CD4-positive, alpha-beta memory T cell (primary cell): ENCODE measurements at places on chromosomes 3 and 15.
A peak's percentile ranks its signal among the peaks of the same experiment; 100 is the strongest.

DNA sequence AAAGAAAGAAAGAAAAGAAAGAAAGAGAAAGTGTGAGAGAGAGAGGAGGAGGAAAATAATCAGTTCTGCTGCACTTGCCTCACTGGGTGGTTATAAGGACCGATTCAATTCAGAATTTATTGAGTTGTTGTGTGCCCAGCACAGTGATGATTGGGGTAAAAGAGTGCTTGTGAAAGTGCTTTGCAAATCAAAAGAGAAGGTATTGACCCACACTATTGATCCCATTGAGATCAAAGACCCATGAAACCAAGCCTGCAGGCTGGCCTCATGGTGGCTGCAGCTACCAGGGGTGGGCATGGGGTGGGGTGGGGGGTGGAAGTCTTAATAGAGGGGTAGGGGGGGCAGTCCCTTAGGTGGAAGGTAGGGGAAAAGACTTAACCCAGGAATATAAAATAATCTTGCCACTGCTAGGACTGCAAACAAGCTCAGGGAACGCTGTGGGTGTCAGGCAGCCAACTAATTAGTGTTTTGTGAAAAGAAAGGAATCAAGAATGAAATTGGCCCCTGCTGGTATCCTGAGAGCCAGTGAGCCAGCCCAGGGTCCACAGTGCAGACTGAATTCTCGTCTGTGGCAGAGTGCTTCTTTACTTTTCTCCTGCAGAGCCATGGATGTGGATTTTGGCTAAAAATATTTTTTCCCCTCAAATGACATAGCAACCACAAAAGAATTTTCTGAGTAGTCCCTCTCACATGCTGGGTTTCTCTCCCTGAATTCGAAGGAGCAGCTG lies 34.2 kb downstream of the CLEC3B start:
- H3K27me3 ChIP-seq, result no peaks in the 10 kb centered on the region
- H3K4me1 ChIP-seq, result peaks cover 12% of the 10 kb centered on the region
- no peak overlapping the region for H3K27ac ChIP-seq
- no peak overlapping the region for H3K4me3 ChIP-seq
- no peak for DNase-seq
- H3K36me3 ChIP-seq, result no peaks in the 10 kb centered on the region

GRCh38 chr15:42102646-42103235 lies 8.4 kb upstream of the PLA2G4D start:
- H3K27ac ChIP-seq, result no peak overlapping the region
- no peak overlapping the region for H3K4me3 ChIP-seq
- DNase-seq, result no peak
- no peaks in the 10 kb centered on the region for H3K27me3 ChIP-seq
- H3K36me3 ChIP-seq, result no peaks in the 10 kb centered on the region

GRCh38 chr3:185477316-185477715 lies 21.5 kb downstream of the TMEM41A start:
- H3K27me3 ChIP-seq, result no peaks in the 10 kb centered on the region
- no peaks in the 10 kb centered on the region for H3K4me1 ChIP-seq
- DNase-seq, result no peak
- no peaks in the 10 kb centered on the region for H3K36me3 ChIP-seq

DNA sequence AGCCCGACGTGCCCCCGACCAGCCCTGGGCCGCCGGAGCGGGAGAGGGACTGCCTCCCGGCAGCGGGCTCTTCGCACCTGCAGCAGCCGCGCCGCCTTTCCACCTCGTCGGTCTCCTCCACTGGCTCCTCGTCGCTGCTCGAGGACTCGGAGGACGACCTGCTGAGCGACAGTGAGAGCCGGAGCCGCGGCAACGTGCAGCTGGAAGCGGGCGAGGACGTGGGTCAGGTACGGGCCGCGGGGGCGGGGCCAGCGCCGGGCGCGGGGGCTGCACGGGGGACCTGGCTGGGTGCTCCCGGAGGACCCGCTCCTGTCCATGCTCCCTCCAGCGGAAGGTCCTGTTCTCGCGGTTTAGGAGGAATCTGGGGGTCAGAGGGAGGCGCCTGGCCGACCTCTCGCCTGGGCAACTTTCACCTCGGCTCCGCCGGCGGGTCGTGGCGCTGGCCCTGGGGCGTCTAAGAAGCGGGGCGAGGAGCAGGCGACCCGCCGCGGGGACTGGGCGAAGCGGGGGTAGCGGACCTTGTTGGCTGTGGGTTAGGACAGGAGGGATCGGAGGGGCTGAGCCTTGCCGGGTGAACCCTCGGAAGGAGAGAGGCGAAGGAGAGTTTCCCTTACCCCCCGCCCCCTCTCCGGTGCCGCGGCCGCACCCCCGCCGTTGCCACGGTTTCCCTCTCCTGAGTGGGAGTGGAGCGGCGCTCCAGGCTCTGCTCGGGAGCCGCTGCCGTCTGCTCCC lies 682 bp downstream of the ITPKA start:
- no peaks in the 10 kb centered on the region for H3K36me3 ChIP-seq
- peaks cover 39% of the 10 kb centered on the region for H3K4me1 ChIP-seq
- H3K27ac ChIP-seq, result no peak overlapping the region
- peaks cover 19% of the 10 kb centered on the region for H3K27me3 ChIP-seq

GRCh38 chr3:156413293-156413892 lies 141.5 kb downstream of the SSR3 start:
- no peaks in the 10 kb centered on the region for H3K4me1 ChIP-seq
- DNase-seq, result no peak
- no peak overlapping the region for H3K27ac ChIP-seq

- DNase-seq, result no peak
- H3K4me3 ChIP-seq, result no peak overlapping the region
- no peaks in the 10 kb centered on the region for H3K27me3 ChIP-seq
Measured at GRCh38 chr3:70224337-70224736, 88.1 kb downstream of the MDFIC2 start.

DNA sequence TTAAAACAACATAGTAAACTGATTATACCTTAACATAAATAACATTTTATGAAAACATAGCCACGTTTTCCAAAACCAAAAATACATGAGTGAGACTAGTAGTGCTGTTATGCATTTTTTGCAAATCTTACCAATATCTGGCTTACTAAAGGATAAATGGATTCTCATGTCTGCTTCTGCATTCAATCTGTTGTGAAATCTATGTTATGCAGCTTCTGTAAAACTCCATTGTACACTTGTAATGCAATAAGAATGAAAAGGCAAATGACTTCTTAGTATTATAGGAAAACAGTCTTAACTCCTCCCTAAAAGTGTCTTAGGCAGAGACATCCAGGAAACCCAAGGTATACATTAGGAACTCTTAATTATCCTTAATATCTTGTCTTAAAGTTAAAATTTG lies 330.9 kb upstream of the THBS1 start:
- H3K4me3 ChIP-seq, result no peak overlapping the region
- no peak for DNase-seq
- H3K36me3 ChIP-seq, result no peaks in the 10 kb centered on the region
- H3K4me1 ChIP-seq, result no peaks in the 10 kb centered on the region

DNA sequence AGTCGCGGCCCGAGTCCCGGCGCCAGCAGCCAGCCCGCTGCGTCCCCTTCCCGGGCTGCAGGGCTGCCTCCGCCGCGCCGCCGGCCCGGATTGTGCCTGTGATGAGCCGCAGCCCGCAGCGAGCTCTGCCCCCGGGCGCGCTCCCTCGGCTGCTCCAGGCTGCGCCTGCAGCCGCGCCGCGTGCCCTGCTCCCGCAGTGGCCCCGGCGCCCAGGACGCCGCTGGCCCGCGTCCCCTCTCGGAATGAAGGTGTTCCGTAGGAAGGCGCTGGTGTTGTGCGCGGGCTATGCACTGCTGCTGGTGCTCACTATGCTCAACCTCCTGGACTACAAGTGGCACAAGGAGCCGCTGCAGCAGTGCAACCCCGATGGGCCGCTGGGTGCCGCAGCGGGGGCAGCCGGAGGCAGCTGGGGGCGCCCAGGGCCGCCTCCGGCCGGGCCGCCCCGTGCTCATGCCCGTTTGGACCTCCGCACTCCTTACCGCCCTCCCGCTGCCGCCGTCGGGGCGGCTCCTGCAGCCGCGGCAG lies 1.2 kb downstream of the CHST2 start:
- H3K27me3 ChIP-seq, result no peaks in the 10 kb centered on the region
- H3K27ac ChIP-seq, result no peak overlapping the region
- H3K36me3 ChIP-seq, result no peaks in the 10 kb centered on the region
- peak; percentile 43 for DNase-seq
- no peak overlapping the region for H3K4me3 ChIP-seq
- H3K4me1 ChIP-seq, result peaks cover 19% of the 10 kb centered on the region

GRCh38 chr3:190526787-190527762 lies 13.2 kb downstream of the IL1RAP start:
- no peaks in the 10 kb centered on the region for H3K4me1 ChIP-seq
- DNase-seq, result no peak
- H3K4me3 ChIP-seq, result no peak overlapping the region

DNA sequence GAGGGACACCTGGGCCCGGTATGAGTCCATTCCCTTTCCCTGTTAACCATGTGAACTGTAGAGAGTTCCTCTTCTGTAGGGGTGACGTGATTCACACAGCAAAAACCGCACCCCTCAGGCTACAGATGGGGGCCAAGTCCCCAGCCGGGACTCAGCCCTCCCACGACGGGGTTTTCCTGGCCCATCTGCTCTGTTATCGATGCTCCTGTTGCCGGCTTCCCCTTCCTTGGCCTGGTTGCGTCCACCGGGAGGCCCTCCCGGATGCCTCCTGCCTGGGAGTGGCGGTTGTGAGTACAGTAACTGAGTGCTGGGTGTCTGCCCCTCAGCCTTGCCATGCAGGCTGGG lies 817 bp upstream of the PLXNA1 start:
- peaks cover 17% of the 10 kb centered on the region for H3K4me1 ChIP-seq
- no peaks in the 10 kb centered on the region for H3K27me3 ChIP-seq
- H3K27ac ChIP-seq, result peak overlapping the region; percentile 83

DNA sequence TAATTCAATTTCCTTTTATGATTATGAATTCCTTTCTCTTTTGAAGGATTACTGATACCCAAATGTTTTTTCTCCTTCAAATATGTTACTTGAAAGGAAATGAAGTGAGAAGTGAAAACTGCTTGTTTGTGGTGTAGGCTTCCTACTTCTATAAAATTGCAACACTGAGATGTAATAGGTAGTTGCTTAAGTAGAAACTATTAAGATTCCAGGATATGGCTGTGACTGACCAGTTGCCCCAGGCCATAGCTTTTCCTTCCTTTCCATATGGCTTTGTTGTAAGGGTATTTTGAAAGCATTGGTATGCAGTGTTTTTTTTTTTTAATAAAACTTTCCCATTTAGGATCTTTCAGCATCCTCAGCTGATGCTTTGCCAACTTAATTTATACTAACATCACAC lies 28.5 kb downstream of the DNAJC13 start:
- H3K27me3 ChIP-seq, result no peaks in the 10 kb centered on the region
- H3K4me1 ChIP-seq, result peaks cover 8% of the 10 kb centered on the region
- no peak for DNase-seq
- peaks cover 2% of the 10 kb centered on the region for H3K36me3 ChIP-seq

- H3K36me3 ChIP-seq, result no peaks in the 10 kb centered on the region
- DNase-seq, result no peak
- H3K27ac ChIP-seq, result no peak overlapping the region
- H3K4me1 ChIP-seq, result no peaks in the 10 kb centered on the region
- H3K27me3 ChIP-seq, result no peaks in the 10 kb centered on the region
- no peak overlapping the region for H3K4me3 ChIP-seq
Measured at GRCh38 chr3:46670000-46670890, 23.2 kb downstream of the ALS2CL start.

DNA sequence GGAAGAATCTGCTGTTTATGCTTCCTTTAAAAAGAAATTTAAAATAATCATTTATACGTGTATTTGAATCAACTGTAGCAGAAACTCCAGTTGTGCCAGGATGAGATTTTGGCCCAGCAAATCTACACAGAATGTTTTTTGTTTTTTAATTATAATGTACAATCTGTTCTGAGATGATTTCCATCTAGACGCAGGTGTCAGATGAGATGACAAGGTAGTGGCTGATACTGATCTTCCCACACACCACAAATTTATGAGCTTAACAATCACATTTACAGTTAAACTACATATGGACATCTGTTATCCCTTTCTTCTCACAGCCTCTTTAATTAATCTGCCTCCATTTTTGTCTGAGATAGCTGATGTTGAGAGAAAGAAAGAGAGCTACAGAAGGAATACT lies 23.6 kb downstream of the DCLK3 start:
- no peaks in the 10 kb centered on the region for H3K4me1 ChIP-seq
- no peak overlapping the region for H3K4me3 ChIP-seq
- H3K36me3 ChIP-seq, result no peaks in the 10 kb centered on the region
- no peak overlapping the region for H3K27ac ChIP-seq
- H3K27me3 ChIP-seq, result no peaks in the 10 kb centered on the region
- DNase-seq, result no peak

- no peaks in the 10 kb centered on the region for H3K36me3 ChIP-seq
- peaks cover 5% of the 10 kb centered on the region for H3K4me1 ChIP-seq
- DNase-seq, result no peak
Measured at GRCh38 chr3:170560717-170561382, 25.0 kb downstream of the SLC7A14 start.

DNA sequence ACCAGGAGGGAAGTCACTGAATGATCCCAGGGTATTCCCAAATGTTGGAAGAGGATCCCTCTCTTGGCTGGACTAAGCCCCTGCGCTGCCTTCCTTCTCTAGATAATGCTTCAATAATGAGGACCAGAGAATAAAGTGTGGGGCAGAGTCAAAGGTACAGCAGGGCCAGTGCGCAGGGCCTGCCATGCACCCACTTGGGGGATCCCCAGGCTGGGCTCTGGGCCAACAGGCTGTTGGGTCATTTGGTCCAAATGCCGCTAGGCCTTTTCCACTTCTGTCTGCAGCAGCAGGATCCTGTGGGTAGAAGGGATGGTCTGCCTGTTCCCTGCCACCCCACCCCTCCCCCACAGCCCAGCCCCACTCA lies 5.7 kb upstream of the CLK3 start:
- no peaks in the 10 kb centered on the region for H3K4me1 ChIP-seq
- H3K27ac ChIP-seq, result no peak overlapping the region
- no peaks in the 10 kb centered on the region for H3K36me3 ChIP-seq
- H3K27me3 ChIP-seq, result no peaks in the 10 kb centered on the region
- H3K4me3 ChIP-seq, result no peak overlapping the region

DNA sequence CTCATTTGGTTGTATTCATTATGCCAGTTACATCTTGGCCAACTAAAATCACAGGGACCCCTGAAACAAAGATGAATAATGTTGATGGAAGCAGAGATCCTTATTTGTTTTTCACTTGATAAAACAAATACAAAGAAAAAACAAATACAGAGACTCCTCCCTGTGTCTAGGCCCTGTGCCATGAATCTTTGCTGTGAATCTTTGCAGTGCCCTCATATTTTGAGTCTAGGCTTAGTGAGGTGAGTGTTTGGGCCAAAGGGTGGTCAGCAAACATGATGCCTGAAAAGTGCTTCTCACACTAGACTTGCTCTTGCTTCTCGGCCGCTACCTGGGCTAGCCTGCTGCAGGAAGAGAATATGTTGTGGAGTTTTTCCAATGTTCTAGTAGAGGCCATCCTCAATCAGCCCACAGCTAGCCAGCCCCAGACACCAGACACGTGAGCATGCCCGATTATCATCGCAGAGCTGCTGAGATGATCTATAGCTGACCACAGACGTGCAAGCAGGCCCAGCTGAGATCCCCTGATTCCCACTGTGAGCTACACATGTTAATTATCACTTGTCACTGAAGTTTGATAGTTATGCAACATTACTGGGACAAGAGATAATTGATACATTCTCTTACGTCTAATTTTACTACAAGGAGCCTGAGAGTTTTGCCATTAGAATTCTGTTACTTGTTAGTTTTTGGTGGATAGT lies 191.4 kb downstream of the THRB start:
- no peaks in the 10 kb centered on the region for H3K4me1 ChIP-seq
- no peak overlapping the region for H3K4me3 ChIP-seq
- no peaks in the 10 kb centered on the region for H3K27me3 ChIP-seq
- H3K36me3 ChIP-seq, result no peaks in the 10 kb centered on the region
- no peak for DNase-seq
